ENCODE measurements at places on chromosomes 7 and 10. TPM values are rescaled to one million over a fixed set of nuclear protein-coding genes. Genes with fewer than 3 reads are reported as not detected.

DNA sequence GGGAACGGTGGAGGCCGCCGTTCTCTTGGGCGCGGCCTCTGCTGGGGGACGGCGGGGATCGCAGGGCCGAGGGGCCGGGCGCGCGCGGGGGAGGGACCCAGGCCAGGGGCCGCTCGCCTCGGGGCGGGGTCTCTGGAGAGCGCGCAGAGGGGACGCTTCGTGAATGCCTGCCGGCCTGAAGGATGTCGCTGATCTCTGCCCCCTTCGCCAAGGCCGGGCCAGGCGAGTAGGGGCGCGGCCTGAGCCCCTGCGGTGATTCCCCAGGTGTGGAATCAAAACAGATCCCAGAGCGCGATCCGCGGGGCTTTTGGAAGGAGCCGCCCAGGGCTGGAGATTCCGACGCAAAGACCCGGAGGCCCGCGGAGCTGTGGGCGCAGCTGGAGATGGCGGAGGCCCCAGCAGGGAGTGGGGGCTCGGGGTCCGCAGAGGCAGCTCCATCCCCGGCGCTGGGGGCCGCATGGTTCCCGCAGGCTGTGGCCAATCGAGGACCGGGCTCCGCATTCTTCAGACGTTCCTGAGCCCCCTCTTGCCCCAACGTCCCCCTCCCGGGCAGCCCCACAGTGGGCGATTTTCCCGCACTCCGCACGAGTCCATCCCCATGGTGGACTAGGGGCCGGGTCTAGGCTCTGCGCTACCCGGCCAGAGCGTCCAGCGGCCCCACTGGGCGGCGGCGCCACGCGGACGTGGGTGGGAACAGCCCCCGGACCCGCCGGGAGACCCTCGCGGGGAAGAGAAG lies 166.0 kb downstream of the ACTR3B start:
- DNase-seq = no peak

- DNase-seq = no peak
Measured at GRCh38 chr10:18523025-18523424, 128.4 kb downstream of the NSUN6 start.

GRCh38 chr7:46385662-46386309 lies 464.7 kb upstream of the IGFBP3 start:
- DNase-seq = peak; percentile 80

NEURL1 gene
- total RNA-seq = not detected

DNA sequence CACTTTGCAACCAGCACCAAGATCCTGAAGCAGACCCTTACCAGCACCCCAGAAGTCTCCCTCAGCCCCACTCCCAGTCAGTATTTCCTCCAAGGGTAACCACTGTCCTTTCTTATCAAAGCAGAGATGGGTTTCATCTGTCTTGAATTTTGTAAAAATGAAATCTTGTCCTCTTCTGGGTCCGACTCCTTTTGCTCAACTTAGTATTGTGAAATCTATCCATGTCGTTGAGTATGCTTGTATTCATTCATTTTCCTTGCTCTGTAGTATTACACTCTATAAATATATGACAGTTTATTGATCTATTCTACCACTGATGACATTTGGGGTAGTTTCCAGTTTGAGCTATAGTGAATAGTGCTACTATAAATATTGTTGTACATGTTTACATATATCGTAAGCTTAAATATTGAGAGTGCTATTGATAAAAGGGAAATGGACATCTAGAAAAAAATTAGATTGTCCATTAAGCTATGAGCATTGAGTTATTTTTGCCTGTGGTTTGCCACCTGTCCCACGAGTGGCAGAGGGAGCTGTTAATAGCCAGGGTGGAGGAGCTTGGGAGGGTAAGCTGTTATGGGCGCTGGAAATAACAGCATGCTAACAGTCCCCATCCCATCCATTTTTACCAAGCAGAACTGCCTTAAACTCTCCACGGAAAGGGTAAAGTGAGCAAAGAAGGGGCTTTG lies 36.5 kb downstream of the AIFM2 start:
- no peak for DNase-seq
